ENCODE measurements at places on chromosomes 5 and 9.

GRCh38 chr9:95815961-95816360, 59.5 kb upstream of the ERCC6L2 start:
- no peak for DNase-seq

- DNase-seq, result no peak
Measured at GRCh38 chr5:78002690-78003089, 226.6 kb upstream of the TBCA start.

- no peak for DNase-seq
Measured at GRCh38 chr5:108141676-108142075, 240.2 kb downstream of the FBXL17 start.

DNA sequence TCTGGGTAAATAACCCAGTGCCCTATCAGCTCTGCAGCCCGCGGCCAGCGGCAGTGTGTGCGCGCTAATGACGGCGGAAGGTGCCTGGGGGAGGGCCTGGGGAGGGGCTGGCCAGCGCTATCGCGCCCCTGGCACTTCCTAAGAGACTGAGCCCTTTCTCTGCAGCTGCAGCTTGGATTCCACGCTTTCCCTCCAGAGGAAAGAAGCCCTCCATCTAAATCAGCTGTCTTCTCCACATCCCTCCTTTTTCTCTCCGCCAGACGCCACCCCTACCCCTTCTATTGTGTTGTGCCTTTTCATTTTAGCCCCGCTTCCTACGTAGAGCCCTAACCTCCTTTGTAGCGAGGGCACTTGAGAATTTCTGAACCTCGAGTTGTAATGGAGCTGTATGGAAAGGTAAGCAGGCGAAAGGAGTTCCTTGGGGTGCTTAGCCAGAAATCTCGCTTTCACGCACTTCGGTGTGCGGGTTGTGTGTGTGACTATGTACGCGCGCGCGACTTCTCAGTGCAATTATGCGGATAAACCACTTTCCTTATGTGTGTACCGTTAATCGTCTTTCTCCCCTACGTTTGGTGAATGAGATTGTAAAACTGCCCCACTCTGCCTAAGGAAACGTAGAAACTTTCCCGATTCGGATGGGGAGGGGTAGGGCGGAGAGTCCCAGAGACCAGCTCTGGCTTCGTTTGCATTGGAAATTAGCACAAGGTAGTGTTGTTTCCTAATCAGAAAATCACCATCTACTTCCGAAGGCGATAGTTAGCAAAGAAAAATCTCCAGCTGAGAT, 664 bp upstream of the RAB3C start:
- peak; percentile 20 for DNase-seq

GRCh38 chr5:150461231-150461630, 11.7 kb upstream of the RPS14 start:
- DNase-seq, result no peak

DNA sequence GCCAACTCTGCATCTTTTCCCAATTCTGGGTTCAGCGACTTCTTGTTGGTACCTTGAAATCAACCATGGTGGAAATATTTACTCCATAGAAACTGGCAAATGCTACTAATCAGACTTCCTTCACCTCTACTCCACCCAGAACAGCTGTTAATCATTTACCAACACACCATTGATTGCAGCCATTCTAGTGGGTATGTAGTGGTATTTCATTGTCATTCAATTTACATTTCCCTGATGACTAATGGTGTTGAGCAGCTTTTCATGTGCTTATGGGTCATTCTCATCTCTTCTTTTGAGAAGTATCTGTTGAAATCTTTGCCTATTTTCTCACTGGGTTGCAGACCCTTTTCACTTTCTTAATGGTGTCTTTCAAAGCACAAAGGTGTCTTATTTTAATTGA, 122.4 kb upstream of the MSX2 start:
- DNase-seq, result no peak

GRCh38 chr5:134935711-134936602, 31.0 kb downstream of the PCBD2 start:
- no peak for DNase-seq
